ENCODE measurements at places on chromosomes 3 and 15.

DNA sequence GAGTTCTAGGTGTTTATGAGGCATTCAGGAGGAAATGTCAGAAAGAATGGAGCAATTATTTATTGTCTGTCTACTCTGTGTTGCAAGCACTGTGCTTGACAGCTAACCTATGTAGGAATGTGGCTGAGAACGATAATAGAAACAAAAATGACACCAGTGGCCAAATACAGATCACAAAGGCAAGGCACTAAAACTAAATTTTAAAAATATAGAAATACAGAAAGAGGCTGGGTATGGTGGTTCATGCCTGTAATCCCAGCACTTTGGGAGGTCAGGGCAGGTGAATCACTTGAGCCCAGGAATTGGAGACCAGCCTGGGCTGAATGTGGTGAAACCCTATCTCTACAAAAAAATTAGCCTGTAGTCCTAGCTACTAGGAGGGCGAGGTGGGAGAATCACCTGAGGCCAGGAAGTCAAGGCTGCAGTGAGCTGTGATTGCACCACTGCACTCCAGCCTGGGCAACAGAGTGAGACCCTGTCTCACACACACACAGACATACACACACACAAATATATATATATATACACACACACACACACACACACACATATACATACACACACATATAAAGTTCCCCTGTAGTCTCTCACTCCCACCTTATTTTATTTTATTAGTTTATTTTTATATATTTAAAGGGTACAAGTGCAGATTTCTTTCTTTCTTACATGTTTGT, 6.0 kb downstream of the PRKCI start:
- DNase-seq, result no peak

- DNase-seq, result peak; percentile 94
Observed at GRCh38 chr3:118641608-118642007, 393.0 kb downstream of the IGSF11 start.

- no peak for DNase-seq
Observed at GRCh38 chr15:74170071-74170844, 3.3 kb upstream of the ISLR start.

DNA sequence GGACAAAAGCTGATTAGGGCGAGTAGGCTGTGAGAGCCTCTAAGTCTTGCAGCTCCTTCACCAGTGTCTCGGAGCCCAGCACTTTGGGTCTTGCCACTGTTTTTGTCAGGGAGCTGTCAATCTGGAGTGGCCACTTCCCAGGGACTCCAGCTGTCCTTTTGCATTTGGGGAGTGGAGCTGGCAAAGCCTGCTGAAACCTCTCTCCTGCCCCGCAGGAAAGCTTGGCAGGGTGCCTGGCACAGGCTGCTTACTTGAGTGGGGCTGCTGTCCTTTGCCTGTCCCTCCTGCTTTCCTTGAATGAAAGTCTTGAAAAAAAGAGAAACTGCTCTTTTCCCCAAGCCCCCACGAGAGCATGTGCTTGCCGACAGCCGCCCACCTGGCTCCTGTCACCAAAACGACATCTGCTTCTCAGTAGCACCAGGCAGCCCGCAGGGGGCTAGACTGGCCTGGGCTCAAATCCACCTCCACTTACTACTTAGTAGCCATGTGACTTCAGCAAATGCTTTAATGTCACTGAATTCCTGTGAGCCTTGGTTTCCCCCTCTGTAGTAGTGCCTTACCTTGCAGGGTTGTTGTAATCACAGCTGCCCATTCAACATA, 13.7 kb downstream of the USP13 start:
- peak; percentile 46 for DNase-seq

DNA sequence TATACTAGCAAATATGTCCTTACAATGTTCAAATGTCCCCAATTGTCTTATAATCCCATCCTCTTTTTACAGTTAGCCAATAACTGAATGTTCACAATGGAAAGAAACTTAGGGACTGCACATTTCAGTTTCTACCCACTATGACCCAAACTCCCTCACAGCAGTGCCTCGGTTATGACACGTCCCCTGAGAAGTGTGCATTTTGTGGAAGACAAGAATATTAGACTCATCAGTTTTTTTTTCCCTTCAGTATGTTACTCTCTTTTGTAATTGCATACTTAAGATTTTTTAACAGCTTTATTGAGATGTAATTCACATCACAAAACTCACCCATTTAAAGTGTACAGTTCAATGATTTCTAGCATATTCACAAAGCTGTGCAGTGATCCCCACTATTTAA, 64.8 kb downstream of the IGF2BP2 start:
- DNase-seq, result no peak

- no peak for DNase-seq
Observed at GRCh38 chr15:89408372-89409183, 74.0 kb upstream of the POLG start.

DNA sequence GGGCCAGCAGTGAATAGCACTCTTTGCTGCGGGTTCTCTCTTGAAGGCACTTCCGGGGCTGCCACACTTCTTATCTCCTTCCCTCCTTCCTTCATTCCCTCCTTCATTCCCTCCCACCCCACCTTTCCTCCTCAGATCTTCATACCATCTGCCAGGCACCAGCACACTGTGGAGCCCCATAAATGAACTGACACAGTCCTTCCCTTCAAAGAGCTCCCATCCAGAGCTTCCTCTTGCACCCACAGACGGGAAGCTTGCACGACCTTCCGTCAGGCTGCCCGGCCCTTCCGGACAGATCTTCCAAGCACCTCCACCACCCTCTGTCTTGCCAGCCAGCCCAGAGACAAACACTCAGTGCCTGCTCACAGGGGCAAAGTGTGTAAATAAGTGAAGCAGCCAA, 65.4 kb upstream of the HERC1 start:
- DNase-seq, result no peak
